ENCODE measurements at places on chromosomes 3 and 15.

DNA sequence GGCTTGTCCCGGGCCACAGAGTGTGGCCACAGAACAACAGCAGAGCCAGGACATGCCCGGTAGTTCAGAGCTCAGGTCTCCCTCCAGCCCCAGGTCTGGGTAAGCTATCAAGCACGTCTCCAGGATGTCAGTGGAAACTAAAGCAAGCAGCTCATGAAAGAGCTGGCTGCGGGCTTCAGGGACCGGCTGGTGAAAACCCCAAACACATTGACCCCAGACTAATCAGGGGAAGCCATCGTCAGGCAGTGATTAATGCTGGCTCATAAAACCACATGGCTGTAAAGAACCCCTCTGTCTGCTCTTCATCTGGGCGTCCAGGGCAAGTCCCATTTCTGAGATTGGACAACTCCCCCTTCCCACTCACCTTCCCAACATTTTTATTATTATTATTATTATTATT, 37.8 kb downstream of the LMCD1 start:
- DNase-seq = no peak

DNA sequence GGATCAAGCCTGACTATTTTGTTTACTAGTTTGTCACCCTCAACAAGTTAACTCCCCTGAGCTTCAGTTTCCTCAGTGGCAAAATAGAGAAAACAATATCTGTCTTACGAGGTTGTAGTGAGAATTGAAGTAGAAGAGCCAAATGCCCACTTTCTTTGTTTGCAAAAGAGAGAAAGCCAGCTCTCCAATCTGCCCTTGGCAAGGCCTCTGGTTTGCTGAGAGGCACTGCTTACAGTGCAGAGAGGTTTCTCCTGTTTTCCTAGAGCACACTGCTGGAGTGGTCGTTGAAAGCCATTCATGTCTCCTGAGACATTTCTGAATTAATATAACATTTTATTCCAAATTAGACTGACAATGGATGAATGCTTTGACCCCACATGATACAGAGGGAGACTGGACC, 260.5 kb upstream of the IGF1R start:
- DNase-seq = no peak

DNA sequence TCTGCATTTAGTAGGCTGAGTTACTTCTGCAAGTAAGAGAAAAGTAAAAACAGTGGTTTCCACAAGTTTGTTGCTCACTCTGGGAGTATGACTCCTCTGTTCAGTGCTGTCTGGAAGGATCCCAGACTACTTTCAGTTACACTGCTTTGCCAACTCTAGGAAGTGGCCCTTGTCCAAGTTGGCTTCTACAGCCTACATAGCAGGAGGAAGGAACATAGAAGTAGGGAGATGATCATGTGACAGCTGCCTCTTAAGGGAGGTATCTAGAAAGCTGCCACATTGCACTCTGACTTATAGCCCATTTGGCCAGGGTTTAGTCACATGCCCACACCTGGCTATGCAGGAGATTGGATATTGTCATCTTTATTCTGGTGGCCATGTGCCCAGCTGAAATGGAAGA, 298.1 kb downstream of the NSUN3 start:
- peak; percentile 50 for DNase-seq

DNA sequence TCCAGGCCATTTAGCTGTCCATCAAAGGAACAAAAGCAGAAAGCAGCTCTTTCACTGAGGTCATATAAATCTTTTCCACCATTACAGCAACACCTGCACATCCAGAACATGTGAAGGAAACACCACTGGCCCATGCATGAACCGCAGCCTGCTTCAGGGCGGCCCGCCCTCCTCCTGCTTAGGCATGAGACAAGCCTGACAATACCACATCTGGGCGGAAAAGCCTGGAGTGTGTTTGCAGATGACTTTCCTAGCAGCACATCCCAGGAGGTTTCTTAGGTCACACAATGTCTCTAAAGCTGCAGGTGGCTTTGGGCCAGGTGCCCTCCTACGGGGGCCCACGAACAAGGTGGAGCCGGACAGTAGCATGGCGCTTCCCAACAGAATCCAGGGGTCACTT, 19.6 kb downstream of the CYFIP1 start:
- DNase-seq = no peak

DNA sequence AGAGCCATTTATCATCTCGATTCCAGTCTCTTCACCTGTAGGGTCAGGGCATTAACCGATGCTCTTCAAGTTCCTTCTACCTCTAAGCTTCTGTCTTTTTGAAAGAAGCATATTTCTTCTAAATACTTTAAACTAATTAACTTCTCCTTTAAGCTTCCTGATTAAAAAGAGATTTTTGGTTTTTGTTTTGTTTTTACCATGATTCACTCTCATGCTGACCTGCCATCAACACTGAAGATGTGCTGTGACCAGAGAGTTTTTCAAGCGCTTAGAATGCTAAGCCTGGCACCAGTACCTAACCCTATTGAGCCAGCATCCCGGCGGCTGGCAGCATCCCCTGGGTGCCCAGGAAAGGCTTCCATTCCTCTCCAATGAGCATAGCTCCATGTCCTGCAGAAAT, 89.3 kb downstream of the FOXP1 start:
- no peak for DNase-seq

DNA sequence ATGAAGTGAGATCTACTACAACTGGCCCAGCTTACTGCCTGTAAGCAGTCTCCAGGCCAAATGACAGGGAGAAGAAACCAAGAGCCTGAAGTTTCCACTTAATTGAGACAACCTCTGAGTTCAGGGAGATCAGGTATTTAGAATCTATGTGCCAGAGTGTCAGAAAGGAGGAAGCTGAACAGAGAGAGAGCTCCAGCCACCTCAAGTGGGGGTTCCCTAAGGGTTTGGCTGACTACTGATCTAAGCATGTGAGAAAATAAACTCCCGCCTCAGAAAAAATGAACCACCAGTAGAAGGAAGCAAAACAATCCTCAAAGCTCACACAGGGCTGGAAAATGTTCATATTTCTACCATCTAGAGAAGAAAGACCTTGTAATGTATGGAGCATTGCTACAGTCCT, 25.0 kb downstream of the ADAM10 start:
- peak; percentile 28 for DNase-seq

DNA sequence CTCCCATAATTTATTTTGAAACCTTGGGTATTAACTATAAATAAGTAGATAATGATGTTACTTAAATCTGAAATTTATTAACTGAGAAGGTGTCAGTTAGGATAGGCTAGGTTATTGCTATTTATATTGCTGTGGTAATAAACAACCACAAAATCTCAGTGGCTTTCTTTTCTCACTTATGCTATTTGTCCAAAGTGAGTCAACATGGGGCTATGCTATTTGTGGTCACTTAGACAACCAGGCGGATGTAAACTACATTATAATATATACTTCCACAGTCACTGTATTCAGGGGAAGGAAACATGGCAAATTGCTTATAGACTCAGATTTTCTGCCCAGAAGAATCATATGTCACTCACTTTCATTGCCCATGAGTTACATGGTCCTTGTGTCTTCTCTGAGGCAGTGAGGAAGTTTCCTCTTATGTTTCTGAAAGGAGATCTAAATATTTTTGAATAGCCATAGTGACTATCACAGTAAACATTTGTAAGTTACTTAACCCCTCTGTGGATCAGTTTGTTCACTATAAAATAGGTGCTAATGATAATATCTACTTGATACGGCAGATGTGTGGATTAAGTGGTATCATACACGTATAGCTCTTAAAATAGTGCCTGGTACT, 19.8 kb downstream of the HMG20A start:
- DNase-seq = no peak
